Kasumi-1 (cell line): ENCODE measurements at places on chromosomes 11 and 22.

GRCh38 chr11:9089061-9089460 lies 2.3 kb downstream of the SCUBE2 start:
- DNase-seq, result no peak

DNA sequence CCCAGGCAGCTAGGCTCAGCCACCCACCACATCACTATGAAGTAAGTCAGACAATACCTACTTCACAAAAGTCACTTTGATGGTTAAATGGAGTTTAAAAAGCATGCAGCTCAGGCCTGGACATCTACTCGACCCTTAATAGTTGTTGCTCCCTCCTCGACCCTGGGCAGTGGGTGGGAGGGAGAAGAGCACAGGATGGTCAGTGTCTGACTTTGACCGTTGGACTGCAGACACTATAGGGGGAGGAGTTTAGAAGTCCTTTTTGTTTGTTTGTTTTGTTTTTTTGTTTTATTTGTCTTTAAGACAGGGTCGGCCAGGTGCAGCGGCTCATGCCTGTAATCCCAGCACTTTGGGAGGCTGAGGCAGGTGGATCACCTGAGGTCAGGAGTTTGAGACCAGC lies 38.6 kb upstream of the XBP1 start:
- no peak for DNase-seq

DNA sequence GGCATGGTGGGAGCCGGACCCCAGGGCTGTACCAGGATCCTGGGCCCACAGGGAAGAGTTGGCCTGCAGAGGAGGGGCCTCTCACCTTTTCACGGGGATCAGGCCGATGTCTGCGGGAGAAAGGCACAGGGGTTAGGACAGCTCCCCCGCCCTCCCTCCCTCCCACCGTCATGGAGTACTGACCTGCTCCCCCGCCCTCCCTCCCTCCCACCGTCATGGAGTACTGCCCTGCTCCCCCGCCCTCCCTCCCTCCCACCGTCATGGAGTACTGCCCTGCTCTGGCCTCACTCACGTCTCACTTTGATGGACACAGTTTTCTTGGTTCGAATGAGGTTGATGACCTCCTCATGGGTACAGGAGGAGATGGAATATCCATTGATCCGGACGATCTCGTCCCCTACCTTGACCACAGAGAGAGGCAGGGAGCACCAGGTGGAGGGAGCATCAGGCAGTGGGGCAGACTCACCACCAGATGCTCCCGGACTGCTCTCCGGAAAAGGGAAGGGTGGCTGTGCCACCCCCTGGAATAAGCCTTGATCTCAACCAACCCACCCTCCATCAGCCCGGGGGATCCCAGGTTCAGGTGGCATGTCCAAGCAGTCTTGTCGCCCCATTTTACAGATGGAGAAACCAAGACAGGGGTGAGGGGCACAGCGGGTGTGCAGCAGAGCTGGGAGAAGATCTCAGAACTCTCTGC lies 17.1 kb downstream of the USH1C start:
- DNase-seq, result no peak

DNA sequence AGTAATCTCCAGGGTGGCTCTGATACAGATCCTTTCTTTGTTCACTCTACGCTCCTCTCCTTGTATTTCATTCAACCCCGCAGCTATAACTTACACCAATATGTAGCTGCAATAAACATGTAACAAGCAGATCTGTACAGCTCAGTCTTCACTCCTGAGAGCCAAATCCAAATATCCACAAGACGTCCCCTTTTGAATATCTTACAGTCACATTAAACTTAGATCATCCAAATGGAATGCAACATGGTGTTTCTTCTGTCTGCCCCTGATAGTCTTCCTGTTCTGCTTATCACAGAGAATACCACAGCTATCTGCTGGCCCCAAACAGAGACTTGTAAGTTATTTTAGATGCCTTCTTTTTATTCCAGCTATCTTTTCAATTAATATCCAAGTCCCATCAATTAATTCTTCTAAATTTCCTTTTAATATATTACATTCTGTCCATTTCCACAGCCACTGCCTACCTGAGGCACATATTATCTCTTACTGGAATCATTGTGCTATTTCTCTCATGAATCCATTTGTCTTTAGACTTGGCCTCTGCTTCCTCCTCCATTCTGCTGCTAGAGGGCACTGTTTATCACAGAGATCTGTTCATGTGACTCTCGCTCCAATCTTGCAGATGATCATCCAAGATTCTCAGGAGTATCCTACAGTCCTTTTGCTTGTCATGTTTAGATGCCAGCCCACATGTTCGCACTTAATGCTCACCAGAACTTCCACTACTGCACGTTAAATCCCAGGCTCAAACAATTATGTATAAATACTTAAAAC lies 908.6 kb downstream of the NTM start:
- DNase-seq, result no peak

DNA sequence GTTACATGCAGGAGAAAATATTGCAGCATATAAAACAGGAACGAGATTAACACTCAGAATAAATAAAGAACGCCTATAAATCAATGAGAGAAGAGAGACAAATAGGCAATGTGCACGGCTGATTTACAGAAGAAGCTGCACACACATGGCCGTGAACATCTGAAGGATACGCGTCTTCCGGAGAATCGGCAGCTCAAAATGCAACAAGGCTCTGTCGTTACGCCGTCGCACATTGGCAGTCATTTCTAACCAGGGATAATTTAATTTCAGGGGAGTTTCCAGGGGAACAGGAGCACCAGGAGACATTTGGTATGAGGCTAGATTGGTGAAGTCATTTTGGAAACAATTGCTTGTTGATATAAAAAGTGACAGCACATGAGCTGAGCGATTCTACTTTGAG lies 745.2 kb downstream of the BRD1 start:
- DNase-seq, result no peak

- no peak for DNase-seq
Observed at GRCh38 chr11:69475141-69475865, 6.2 kb upstream of the LINC01488 start.
